ENCODE measurements at places on chromosomes 6 and 20.

- no peak for DNase-seq
Measured at GRCh38 chr20:25041813-25042530, 16.0 kb downstream of the ACSS1 start.

GRCh38 chr6:106749609-106750008, 120.2 kb downstream of the QRSL1 start:
- no peak for DNase-seq

GRCh38 chr6:72674842-72675241, 53.0 kb downstream of the KCNQ5 start:
- DNase-seq, result no peak

- no peak for DNase-seq
Measured at GRCh38 chr6:84447651-84448050, 220.2 kb upstream of the CEP162 start.

GRCh38 chr6:148817689-148818088, 70.9 kb downstream of the UST start:
- no peak for DNase-seq

DNA sequence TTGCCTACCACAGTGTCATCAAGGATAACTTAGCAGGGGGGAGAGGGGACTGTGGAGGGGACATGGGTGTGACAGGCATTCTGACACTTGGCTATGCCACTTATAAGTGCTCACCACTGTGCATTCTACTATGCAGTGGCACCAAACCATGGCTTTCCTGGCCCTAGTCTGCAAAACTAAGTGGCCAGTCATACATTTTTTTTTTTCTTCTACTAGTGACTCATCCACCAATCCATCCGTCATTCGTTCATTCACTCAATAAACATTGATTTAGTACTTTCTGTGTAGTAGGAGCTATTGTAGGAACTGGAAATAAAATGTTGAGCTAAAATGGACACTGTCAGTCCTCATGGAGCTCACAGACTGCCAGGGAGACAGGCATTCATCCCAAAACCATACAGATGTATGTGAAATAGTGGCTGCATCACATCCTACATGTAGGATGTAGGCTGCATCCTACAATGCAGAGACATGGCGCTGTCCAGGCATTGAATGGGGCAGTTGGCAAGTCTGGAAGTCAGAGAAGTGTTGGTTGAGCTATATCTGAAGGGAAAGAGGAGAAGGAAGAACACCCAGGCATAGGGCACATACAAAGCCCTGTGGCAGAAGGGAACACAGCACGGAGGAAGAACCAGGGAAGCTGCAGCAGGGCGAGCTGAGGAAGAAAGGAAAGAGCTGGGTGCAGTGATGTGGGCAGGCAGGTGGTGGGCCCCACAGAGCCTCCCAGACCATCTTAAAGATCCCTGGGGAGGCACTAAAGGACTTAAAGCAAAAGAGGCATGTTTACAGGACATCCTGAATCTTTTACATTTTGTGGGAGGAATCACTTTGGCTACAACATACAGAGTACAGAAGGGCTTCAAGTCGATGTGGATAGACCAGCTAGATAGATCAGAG, 224.4 kb downstream of the UST start:
- DNase-seq, result no peak

GRCh38 chr20:25238319-25239037, 9.4 kb upstream of the PYGB start:
- DNase-seq, result no peak

GRCh38 chr20:7348253-7348652, 580.8 kb downstream of the BMP2 start:
- no peak for DNase-seq

DNA sequence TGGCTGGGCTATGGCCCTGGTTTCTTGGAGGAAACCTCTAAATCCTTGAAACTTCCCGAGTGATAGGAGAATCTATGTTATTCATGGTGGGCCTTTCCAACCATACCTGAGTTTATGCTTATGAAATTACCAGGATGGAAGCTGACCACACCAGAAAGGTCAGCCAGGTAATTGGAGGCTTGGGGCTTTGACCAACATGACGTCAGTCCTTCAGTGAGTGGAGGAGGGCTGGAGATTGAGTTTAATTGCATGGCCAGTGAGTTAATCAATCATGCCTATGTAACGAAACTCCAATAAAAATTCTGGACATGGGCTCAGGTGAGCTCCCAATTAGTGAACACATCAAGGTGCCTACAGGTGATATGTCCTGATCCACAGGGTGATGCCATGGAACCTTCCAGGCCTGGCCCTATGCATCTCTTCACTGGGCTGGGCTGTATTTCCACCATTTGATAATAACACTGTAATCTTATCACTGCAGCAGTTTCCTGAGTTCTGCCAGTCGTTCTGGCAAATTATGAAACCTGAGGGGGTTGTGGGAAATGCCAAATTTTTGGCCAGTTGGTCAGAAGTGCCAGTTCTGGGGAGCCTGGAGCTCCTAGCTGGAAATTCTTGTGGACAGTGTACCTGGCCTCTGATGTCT, 106.5 kb downstream of the CDH26 start:
- no peak for DNase-seq

GRCh38 chr20:25372584-25373336, 17.9 kb downstream of the ABHD12 start:
- no peak for DNase-seq

DNA sequence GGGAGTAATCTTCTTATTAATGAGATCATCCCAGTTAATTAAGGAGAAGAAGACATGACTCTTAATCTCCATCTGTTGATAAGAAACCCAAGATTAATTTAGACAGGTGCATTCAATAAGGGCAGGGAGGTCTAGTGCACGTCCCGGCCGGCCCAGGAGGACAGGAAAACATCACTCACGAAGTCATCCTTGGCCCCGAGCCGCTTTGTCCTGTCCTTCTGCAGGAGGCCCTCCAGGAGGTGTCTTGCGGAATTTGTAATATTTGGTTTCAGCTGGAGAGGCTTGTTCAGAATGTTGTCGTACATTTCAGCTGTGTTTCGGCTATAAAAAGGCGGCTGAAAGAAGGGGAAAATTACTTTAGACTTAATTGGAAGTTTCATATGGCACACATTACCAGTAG, 118.4 kb upstream of the SLC2A12 start:
- no peak for DNase-seq

Measured in NCI-H1694 treated with DMSO at 0.1 percent for 48 hours (cell line).